ENCODE measurements at places on chromosomes 6 and 20.

DNA sequence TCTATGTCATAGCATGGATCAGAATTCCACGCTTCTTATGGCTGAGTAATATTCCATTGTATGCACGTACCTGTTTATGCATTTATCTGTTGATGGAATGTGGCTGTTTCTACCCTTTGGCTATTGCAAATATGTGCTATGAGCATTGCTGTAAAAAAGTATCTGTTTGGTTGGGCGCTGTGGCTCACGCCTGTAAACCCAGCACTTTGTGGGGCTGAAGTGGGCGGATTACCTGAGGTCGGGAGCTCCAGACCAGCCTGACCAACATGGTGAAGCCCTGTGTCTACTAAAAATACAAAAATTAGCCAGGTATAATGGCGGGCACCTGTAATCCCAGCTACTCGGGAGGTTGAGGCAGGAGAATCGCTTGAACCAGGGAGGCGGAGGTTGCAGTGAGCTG is 182.4 kb downstream of the BCAS1 start:
- DNase-seq, result no peak

GRCh38 chr20:7967199-7967844 is 27.1 kb upstream of the HAO1 start:
- DNase-seq, result no peak

DNA sequence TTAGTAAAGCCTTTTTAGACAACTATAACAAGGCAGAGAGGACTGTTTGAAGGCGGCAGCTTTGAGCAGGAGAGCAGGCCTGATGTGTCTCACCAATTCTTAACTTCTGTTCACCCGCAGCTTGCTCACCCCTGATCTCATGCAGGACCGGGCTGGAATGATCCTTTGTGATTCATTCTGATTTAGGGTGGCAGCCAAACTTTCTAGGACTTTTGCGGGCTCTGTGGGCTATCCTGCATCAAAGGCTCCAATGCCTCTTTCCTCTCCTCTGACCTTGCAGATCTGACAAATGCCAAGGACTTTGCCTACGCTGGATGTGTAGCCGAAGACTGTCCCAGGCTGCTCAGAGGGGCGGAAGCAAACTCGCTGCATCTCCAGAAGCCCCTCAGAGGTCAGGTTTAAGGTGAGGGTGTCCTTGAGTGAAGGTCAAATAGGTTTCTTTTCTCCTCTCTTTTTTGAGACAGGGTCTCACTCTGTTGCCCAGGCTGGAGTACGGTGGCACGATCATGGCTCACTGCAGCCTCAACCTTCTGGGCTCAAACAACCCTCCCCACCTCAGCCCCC is 72.3 kb downstream of the VEGFA start:
- DNase-seq, result no peak

DNA sequence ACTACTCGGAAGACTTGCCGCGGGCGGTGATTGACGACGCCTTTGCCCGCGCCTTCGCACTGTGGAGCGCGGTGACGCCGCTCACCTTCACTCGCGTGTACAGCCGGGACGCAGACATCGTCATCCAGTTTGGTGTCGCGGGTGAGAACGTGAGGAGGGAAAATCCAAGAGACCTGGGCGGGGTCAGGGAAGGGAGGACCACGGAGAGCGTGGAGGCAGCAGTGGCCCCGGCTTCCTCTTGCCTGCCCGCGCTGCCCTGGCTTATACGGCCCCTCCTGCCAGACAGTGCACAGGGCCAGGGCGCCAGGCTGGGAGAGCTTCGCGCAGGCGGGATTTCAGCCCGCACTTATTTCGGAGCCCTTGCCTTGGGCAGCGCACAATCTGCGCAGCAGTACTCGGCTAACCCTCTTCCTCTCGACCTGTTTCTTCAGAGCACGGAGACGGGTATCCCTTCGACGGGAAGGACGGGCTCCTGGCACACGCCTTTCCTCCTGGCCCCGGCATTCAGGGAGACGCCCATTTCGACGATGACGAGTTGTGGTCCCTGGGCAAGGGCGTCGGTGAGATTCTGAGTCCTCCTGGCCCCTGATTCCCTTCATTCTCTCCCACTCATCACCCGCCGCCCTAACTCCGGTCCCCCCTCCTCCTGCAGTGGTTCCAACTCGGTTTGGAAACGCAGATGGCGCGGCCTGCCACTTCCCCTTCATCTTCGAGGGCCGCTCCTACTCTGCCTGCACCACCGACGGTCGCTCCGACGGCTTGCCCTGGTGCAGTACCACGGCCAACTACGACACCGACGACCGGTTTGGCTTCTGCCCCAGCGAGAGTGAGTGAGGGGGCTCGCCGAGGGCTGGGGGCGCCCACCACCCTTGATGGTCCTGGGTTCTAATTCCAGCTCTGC is 2.0 kb downstream of the MMP9 start:
- DNase-seq, result no peak

- no peak for DNase-seq
These were observed 165.4 kb downstream of the CD83 start for GRCh38 chr6:14282854-14283505.

DNA sequence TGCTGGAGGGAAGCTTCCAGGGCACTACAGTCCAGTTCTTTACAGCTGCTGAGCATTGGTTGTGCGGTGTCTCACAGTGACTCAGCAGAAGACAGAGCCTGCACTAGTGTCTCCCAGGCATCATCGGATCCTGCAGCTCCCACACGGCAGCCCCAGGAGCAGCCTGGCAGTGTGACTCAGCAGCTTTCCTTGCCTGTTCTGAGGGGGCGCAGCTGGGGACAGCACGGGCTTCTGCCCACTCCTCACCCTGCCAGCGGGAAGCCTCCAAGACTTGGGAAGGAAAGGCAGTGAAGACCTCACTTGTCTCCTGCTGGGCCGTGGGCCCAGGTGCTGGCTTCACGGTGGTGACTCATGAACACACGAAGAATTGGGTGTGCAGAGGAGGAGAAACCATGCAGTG is 165.4 kb downstream of the SYNDIG1 start:
- peak; percentile 24 for DNase-seq

Measured in GM23338 (cell line).